A549 treated with dexamethasone at 1 μM for 4 hours (cell line): ENCODE measurements at places on chromosomes 4 and X. TPM values are rescaled to one million over a fixed set of nuclear protein-coding genes. Genes with fewer than 3 reads are reported as not detected.

The MAOB gene
- total RNA-seq: 0.14 to 0.25 TPM (median 0.19 TPM) in 5 replicates

The PPARGC1A gene
- total RNA-seq: 0.02 to 0.18 TPM (median 0.04 TPM) in 5 replicates

The TCEAL6 gene
- total RNA-seq: not detected in 5 replicates

The RAB9B gene
- 0.02 to 0.05 TPM (median 0.04 TPM) in 4 of 5 replicates, not detected in the other for total RNA-seq

The FRAS1 gene
- 2.1 to 3.8 TPM (median 3.2 TPM) in 5 replicates for total RNA-seq

The MAGEA2 gene
- 0.15 TPM in 1 of 5 replicates, not detected in the others for total RNA-seq

The PLAC8 gene
- total RNA-seq: 0.74 to 1.2 TPM (median 0.96 TPM) in 5 replicates

The INTS12 gene
- 15.4 to 18.2 TPM (median 17.3 TPM) in 5 replicates for total RNA-seq

The GPC4 gene
- total RNA-seq: 0.01 to 0.06 TPM (median 0.03 TPM) in 4 of 5 replicates, not detected in the other

The RRH gene
- total RNA-seq: 0.06 to 0.08 TPM (median 0.07 TPM) in 3 of 5 replicates, not detected in the others

The SPANXN3 gene
- not detected in 5 replicates for total RNA-seq

The UGT2A1 gene
- total RNA-seq: not detected in 5 replicates

The FAM149A gene
- total RNA-seq: 1.3 to 2.1 TPM (median 1.6 TPM) in 5 replicates

The FAM114A1 gene
- total RNA-seq: 23.2 to 39.7 TPM (median 37.5 TPM) in 5 replicates

The NAP1L3 gene
- total RNA-seq: 0.36 to 0.65 TPM (median 0.38 TPM) in 5 replicates

The ARHGAP6 gene
- total RNA-seq: 0.02 to 0.14 TPM (median 0.11 TPM) in 3 of 5 replicates, not detected in the others

The CLDN22 gene
- not detected in 5 replicates for total RNA-seq

The EGF gene
- total RNA-seq: 0.13 to 0.48 TPM (median 0.24 TPM) in 5 replicates

The PARM1 gene
- 0.50 to 0.76 TPM (median 0.56 TPM) in 5 replicates for total RNA-seq

The STARD8 gene
- total RNA-seq: 1.3 to 1.8 TPM (median 1.6 TPM) in 5 replicates

The CT47B1 gene
- total RNA-seq: not detected in 5 replicates

The MORC4 gene
- 28.4 to 37.6 TPM (median 33.5 TPM) in 5 replicates for total RNA-seq

The GLUD2 gene
- 1.8 to 2.4 TPM (median 2.0 TPM) in 5 replicates for total RNA-seq

The PDGFC gene
- total RNA-seq: 2.5 to 3.4 TPM (median 3.2 TPM) in 5 replicates

The TMEM154 gene
- 0.03 to 0.20 TPM (median 0.09 TPM) in 4 of 5 replicates, not detected in the other for total RNA-seq

The NONO gene
- 299 to 478 TPM (median 464 TPM) in 5 replicates for total RNA-seq

The SCRG1 gene
- not detected in 5 replicates for total RNA-seq

The PROM1 gene
- 0.30 to 0.75 TPM (median 0.53 TPM) in 5 replicates for total RNA-seq

The GAB3 gene
- 0.41 to 1.1 TPM (median 0.90 TPM) in 5 replicates for total RNA-seq

The LONRF3 gene
- total RNA-seq: 1.7 to 3.9 TPM (median 3.5 TPM) in 5 replicates

The BTC gene
- total RNA-seq: 0.90 to 1.5 TPM (median 0.92 TPM) in 5 replicates

The TMPRSS11E gene
- 0.03 to 0.06 TPM in 2 of 5 replicates, not detected in the others for total RNA-seq
